Nucleus accumbens (tissue), 56 donors: ENCODE measurements at places on chromosomes 16 and 17.

DNA sequence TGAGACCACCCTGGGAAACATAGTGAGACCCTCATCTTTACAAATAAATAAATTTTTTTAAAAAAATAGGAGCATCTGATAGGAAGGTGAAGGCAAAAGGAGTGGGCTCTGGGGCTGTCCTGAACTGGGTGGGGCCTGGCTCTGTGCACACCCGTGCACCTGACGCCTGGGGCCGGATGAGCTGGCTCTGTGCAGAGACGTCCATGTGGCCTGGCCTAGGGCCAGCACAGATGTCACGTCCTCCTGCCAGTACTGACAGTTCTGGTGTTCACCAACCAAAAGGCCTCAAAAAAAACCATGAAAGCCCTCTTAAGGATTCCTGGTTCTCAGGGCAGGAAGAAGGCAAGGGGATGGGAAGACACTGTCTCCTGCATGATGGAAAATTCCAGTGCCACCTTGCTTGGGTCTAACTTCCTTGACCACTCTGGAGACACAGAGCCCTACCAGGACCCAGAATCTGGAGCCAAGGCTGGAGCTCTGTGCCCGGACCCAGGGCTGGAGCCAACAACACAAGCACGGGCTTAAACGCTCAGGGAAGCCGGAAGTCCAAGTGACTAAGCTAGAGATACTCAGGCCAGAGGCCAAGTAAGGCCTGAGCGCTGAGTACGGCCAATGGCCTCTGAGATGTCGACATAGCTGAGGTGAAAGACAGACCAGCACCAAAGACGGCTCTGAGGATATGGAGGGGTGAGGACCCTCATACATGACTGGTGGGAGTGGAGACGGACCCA lies 32.9 kb downstream of the COPRS start:
- DNase-seq: no peak

DNA sequence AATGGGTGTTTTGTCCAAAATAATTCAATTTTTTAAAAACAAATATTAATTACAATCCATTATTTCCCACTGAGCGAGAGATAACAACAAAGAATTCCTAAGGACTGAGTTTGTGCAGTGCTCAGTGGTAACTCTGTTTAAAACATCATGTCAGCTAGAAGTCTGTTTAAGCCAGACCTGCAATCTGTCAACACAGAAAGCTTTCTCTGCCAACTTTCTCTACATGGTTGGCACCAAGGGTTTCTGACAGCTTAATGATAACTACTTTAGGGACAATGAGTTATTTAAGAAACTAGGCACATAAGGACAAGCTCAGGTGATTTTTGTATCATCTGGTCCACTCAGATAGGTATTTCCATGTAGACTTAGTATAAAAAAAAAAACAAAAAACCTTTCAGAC lies 81.8 kb downstream of the WDR59 start:
- DNase-seq: no peak

- DNase-seq: no peak
These were observed 58.8 kb downstream of the NFATC3 start for GRCh38 chr16:68144008-68144407.

GRCh38 chr17:57892820-57893595 lies 43.2 kb upstream of the MRPS23 start:
- peak; percentile 74 for DNase-seq

- DNase-seq: no peak
These were observed 6.0 kb upstream of the AQP8 start for GRCh38 chr16:25210758-25211157.

- no peak for DNase-seq
These were observed 47.8 kb downstream of the ANKRD11 start for GRCh38 chr16:89442588-89442987.
